Activated naive CD8-positive, alpha-beta T cell treated with anti-CD3 and anti-CD28 coated beads, Interleukin-2, amount 10 ng/mL, durations not matched to agents 7 days and 5 days (primary cell): ENCODE measurements at places on chromosomes 13 and 19. TPM values are rescaled to one million over a fixed set of nuclear protein-coding genes. Genes with fewer than 3 reads are reported as not detected.
A peak's percentile ranks its signal among the peaks of the same experiment; 100 is the strongest.

DNA sequence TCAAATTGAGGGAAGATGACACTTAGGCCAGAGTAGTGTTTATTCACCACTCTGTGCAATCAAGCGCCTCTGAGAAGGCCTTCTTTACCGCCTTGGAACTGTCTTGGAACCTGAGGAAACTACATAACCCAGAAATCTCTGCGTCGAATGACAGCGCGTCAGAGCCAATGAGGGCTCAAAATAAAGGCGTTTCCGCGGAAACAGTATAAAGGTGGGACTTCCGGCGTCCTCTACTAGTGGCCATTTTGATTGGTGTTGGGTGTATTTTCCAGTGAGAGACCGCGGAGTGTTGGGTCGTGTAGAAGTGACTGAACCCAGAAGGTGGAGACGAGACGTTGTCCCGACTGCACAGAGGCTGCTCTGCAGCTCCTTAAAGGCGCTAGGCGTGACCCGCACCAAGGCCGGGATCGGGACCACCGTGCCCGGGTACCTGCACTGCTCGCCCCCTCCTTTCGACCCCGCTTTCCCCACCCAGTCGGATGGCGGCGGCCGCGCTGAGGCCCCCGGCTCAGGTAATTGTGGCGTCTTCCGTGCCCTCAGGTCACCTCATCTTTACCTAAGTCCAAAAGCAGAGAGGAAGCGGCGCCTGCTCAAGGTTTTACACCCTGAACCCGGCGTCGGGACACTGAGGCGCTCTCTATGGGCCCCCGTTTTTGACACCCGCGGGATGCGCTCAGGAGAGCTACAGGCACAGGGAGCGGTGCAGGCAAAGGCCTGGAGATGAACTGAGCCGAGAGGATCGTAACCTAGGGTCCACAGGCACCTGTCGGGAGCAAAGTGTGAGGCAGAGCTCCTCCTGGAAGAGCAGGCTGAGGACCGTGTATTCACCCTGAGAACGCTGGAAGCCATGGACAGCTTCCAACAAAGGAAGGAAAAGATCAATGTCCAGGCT, at the start of gene ZNF776:
ZNF776 (plus strand) TSS at position 236 of the 892 bp plus-strand sequence; CDS start at position 480, 244 bp downstream.
- DNase-seq = peak; percentile 75

DNA sequence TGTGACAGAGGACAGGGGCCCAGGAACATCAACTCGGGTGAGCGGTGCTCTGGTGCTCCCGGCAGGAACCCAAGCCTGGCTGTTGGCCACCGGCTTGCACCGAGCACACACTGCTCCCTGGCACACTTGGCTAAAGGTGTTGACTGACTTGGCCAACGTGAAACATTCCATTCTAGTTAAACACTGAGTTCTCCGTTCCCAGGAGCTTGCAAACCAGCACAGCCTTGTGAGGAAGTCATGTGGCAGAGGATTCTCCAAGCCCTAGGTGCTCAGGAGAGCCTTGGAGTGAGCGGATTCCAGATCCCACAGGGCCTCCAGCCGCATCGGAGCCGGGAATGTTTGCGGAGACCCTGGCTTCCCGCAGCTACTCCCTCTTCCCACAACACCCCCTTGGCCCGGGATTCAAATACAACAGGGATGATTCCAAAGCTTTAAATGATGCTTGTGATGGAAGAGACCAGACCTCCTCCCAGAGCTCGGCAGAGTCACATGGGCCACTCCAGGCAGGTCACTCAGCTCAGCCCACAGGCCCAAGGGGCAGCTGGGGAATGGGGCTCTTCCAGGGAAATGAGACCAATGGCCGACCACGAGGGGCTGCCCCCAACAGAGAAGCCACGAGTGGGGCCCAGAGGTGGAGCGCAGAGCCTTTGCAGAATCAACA, 2.9 kb downstream of the C13orf46 start:
- DNase-seq = no peak

- peak; percentile 54 for DNase-seq
Measured at GRCh38 chr13:48505597-48506091, 27.2 kb downstream of the RCBTB2 start.

- DNase-seq = peak; percentile 52
Measured at GRCh38 chr19:38142176-38143035, 81.6 kb downstream of the DPF1 start.

Gene CYP2F1
- total RNA-seq = not detected
